Hepatocyte (in vitro differentiated cells): ENCODE measurements at places on chromosomes 13 and 19. TPM values are rescaled to one million over a fixed set of nuclear protein-coding genes. Genes with fewer than 3 reads are reported as not detected.

DNA sequence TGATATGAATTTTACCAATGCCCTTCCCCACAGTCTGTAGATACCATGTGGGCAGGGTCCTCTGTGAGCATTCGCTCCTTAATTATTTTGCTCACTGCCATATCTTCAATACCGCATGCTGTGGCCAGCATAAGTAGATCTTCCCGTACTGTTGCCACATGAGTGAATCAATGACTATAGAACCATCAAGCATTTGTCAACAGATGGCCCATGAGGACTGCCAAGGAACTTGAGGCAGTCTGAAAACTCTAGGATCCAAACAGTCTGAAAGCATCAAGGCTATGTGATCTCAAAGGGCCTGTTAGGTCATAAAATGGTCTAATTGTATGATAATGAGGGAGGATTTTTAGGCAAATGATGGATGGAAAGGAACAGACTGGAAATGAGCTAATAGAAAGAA, 27.4 kb upstream of the GPR12 start:
- DNase-seq, result no peak

DNA sequence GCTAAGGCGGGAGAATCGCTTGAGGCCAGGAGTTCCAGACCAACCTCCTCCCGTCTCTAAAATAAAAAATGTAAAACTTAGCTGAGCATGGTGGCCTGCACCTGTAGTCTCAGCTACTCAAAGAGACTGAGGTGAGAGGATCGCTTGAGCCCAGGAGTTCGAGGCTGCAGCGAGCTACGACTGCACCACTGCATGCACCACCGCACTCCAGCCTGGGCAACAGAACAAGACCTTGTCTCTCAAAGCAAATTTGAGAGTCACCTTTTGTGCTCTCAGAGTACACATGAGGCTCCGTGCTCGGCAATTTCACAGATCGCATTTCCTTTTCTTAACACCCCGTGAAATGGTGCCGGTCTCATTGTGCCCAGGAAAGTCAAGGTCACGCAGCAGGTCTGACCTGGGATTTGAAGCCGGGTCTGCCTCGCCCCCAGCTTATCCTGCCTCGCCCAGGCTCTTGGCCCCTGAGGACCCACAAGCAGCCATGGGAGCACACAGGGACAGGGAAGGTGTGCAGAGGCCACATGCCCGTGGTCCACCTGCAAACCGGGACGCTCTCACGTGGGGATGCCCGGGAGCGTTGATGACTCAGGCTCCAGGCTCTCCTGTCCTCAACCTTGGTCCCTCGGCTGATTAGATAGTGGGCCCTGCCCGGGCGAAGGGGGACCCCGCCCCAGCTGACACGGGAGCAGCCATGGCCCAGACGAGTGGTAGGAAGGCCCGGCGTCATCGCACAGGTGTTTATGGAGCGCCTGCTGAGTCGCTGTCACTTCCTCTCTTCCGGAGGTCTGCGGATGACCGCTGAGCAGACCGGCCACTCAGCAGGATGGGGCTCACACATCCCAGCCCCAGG, 1.1 kb upstream of the SMIM24 start:
- peak; percentile 84 for DNase-seq

DNA sequence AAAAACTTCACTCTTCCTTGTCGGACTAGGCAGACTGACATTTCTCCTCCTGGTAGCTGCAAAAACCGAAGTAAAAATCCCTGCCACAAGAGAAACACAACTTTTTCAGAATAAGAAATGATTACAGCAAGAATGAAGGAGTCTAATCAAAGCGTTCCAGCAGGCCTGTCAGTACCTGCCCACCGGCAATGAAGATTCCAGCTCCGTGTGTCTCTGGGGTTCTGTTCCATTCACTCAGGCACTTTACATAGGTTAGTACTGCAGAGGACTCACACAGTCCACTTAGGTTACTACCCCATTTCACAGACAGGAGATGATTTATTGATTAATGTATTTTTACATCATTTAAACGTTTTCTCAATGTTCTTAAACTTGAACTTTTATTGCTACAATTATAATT, 275.5 kb downstream of the NHLRC3 start:
- DNase-seq, result no peak

The TYROBP gene
- total RNA-seq, result 2.8 and 5.9 TPM in 2 replicates
